Cerebellum (tissue), 4 donors: ENCODE measurements at places on chromosomes 13 and 19. TPM values are rescaled to one million over a fixed set of nuclear protein-coding genes. Genes with fewer than 3 reads are reported as not detected.

TGFBR3L gene
- not detected for total RNA-seq

RFXAP gene
- total RNA-seq, result 18.0 TPM

SOX1 gene
- total RNA-seq, result 6.9 TPM

NCAN gene
- 85.3 TPM for total RNA-seq

TEX26 gene
- total RNA-seq, result 1.3 TPM
